Fibroblast of the conjunctiva (primary cell): ENCODE measurements at places on chromosomes 1 and 21.

DNA sequence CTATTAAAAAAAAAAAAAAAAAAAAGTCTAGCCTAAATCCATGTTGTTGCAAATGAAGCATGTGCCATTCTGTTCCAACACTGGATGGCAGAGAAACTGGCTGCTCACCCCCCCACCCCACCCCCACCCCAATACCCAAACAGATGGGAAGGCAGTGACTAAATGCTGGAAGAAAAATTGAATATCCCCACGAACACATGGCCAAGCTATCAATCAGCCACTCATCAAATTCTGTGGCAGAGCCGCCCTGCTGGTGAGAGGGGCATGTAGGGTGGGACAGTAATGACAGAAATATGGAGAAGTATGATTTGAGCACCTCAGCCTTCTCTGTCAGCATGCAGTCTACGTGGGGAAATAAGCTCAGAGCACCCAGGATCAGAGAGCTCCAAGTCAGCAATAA is 34.1 kb downstream of the OPTC start:
- DNase-seq: no peak

- no peak for DNase-seq
Observed at GRCh38 chr1:4600615-4601460, 53.6 kb upstream of the AJAP1 start.

- DNase-seq: no peak
Observed at GRCh38 chr1:185998391-185998790, 264.2 kb downstream of the HMCN1 start.

- no peak for DNase-seq
Observed at GRCh38 chr1:167105271-167106118, 11.6 kb downstream of the STYXL2 start.

GRCh38 chr1:235215453-235215852 is 54.4 kb upstream of the RBM34 start:
- DNase-seq: no peak

DNA sequence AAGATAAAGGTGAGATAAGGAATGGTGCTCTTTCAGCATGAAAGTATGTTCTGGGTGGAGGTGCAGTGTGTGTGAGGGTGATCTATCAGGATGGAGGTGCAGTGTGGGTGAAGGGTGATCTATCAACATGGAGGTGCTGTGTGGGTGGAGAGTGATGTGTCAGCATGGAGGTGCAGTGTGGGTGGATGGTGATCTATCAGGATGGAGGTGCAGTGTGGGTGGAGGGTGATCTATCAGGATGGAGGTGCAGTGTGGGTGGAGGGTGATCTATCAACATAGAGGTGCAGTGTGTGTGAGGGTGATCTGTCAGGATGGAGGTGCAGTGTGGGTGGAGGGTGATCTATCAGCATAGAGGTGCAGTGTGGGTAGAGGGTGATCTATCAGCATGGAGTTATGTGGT is 12.3 kb upstream of the MAP10 start:
- no peak for DNase-seq

DNA sequence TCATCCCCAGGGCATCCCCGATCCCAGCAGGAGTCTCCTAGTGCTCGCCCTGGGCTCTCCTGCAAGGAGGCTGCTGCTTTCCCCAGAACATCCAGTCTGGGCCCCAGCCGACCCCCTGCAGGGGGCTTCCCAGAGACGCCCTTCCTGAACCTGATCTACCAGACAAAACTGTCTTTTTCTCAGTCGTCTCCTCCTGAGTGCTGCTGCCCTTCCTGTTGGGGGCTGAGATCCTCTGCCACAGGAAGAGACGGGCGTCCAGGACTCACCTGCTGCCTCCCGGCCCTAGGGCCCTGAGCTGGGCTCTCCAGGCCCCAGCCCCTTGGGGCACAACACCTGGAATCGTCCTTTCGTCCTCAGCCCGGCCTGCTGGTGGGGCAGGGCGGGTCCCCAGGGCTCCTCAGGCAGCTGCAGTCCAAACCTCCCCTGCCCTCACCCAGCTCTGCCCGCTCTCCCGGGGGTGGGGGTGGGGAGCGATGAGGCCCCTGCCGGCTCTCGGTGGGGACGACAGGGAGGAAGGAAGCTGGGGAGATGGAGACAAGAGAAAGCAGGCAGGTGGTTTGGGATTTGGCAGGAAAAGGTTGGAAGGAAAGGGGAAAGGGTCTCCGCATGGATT is 36.9 kb downstream of the TP73 start:
- DNase-seq: no peak

DNA sequence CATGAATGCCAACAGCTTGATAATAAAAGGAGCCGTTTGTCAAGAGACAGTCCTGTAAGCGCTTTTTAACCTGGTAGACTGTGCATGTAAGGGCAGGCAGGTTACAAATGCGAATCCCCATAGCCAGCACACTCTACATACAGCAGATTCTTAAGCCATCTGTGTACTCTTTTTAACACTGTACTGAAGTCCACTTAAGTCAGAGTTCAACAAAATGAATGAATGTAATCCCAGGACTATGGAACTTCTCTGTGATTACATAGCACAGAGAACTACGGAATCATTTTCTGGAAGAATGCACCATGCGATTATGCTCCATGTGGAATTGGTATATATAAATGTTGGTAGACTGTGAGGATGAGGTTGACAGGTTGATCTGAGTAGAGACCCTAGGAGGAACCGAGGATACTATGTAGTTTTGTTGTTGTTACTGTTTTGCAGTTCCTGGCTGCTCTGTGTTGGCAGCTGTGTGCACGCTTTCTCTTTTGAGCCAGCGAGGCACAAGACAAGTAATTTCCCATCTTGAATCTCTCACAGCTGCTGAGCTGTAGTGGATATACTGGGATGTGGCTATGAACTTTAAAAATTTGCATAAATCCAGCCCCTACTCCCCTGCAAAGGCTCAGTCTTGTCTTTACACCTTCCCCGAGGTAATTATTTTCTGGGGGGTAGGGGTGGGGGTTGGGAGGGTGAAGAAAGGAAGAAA is 21.9 kb downstream of the LRRC8D start:
- no peak for DNase-seq

- DNase-seq: no peak
Observed at GRCh38 chr1:170097449-170097948, 23.0 kb upstream of the KIFAP3 start.

GRCh38 chr21:46363698-46364097 is 39.7 kb downstream of the PCNT start:
- no peak for DNase-seq
